Posterior vena cava (tissue), 2 donors: ENCODE measurements at places on chromosomes 2 and 18. TPM values are rescaled to one million over a fixed set of nuclear protein-coding genes. Genes with fewer than 3 reads are reported as not detected.

Gene INHA
- total RNA-seq = 0.37 TPM

Gene CD28
- 6.3 TPM for total RNA-seq

Gene COLEC11
- total RNA-seq = 0.71 TPM

Gene SAG
- not detected for total RNA-seq

Gene POTEJ
- total RNA-seq = not detected

Gene PLCL1
- 6.9 TPM for total RNA-seq

Gene ZSWIM2
- total RNA-seq = not detected

Gene ZC3H6
- total RNA-seq = 17.0 TPM

Gene RBFA
- total RNA-seq = 15.8 TPM

Gene TRIB2
- total RNA-seq = 29.4 TPM

Gene SFTPB
- total RNA-seq = 1.7 TPM

Gene PSMA8
- not detected for total RNA-seq

Gene ILKAP
- 32.2 TPM for total RNA-seq

Gene CYRIA
- total RNA-seq = 23.5 TPM

Gene ELOA2
- total RNA-seq = not detected

Gene AKAIN1
- total RNA-seq = not detected

Gene BOD1L2
- not detected for total RNA-seq

Gene STPG4
- total RNA-seq = not detected

Gene THSD7B
- 1.2 TPM for total RNA-seq

Gene SYT4
- not detected for total RNA-seq

Gene XDH
- total RNA-seq = not detected

Gene PSD4
- 5.8 TPM for total RNA-seq

Gene MROH2A
- not detected for total RNA-seq

Gene IL37
- total RNA-seq = not detected

Gene SPP2
- not detected for total RNA-seq

Gene SLC9A2
- total RNA-seq = not detected

Gene FKBP7
- total RNA-seq = 15.0 TPM

Gene LAMA1
- total RNA-seq = 4.0 TPM

Gene PCARE
- not detected for total RNA-seq

Gene COL6A3
- total RNA-seq = 485 TPM

Gene ASPRV1
- 1.00 TPM for total RNA-seq

Gene MC2R
- not detected for total RNA-seq

Gene MEIS1
- 96.9 TPM for total RNA-seq

Gene DNER
- 0.67 TPM for total RNA-seq

Gene GPR45
- not detected for total RNA-seq

Gene LRPPRC
- total RNA-seq = 45.9 TPM

Gene LYPD1
- 0.19 TPM for total RNA-seq

Gene NCL
- 448 TPM for total RNA-seq

Gene OLA1
- 63.9 TPM for total RNA-seq

Gene IGFBP2
- 54.8 TPM for total RNA-seq

Gene CNTNAP5
- not detected for total RNA-seq

Gene SRD5A2
- not detected for total RNA-seq

Gene RBM43
- 5.0 TPM for total RNA-seq

Gene NMUR1
- 7.4 TPM for total RNA-seq

Gene VWC2L
- not detected for total RNA-seq
